ENCODE measurements at places on chromosomes 2 and 18. TPM values are rescaled to one million over a fixed set of nuclear protein-coding genes. Genes with fewer than 3 reads are reported as not detected.

DNA sequence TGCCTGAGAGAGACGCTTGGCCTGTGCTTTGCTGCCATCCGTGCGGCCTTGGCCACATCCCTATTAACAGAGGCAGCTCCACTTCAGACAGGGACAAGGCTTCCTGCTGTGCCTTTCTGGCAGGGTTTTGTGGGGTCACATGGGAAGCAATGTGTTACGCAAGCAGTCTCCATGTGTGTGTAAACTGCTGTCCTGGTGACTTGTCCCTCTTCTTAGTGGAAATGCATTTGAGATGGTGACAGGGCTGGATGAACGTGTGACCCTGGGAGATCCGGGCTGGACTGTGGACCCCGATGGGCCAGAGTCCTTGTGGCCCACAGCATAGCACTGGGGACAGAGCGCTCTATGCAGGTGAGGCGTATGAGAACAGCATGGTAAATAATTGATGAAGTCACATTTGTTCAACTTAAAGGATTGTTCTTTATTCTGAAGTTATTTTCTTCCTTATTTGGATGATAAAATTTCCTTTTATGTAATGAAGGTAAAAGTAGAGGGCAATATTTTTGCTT, 23.2 kb downstream of the ASB1 start:
- peak; percentile 90 for DNase-seq

GRCh38 chr2:235382601-235383000, 111.2 kb upstream of the AGAP1 start:
- DNase-seq, result no peak

GRCh38 chr18:71027531-71027930, 738.7 kb downstream of the SOCS6 start:
- no peak for DNase-seq

The TCF23 gene
- total RNA-seq, result 0.20 TPM

The MEP1B gene
- total RNA-seq, result not detected

Data from upper lobe of left lung (tissue), 6 donors.